ENCODE measurements at places on chromosomes 4 and X. TPM values are rescaled to one million over a fixed set of nuclear protein-coding genes. Genes with fewer than 3 reads are reported as not detected.

DNA sequence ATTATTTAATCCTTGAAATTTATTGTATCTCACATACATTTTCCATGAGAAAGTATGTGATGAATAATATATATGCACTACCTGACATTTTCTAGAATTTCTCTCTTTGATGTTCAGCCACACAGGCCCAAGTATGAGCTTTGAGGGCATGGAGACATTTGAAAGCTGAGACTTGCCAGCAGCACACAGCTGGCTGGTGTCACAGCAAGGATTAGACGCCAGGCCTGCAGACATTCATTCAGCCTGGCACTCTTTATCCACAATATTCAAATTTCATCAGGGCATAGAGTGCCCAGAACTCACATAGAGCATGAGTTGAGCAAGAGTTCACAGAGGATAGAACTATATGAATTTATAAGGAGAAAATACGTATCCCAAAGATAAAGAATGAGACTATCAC lies 74.0 kb downstream of the GRIA2 start:
- no peak overlapping the region for H3K27ac ChIP-seq
- DNase-seq = no peak
- H3K4me3 ChIP-seq = no peak overlapping the region
- no peaks in the 10 kb centered on the region for H3K4me1 ChIP-seq
- H3K27me3 ChIP-seq = no peaks in the 10 kb centered on the region

- no peak overlapping the region for H3K27ac ChIP-seq
- no peaks in the 10 kb centered on the region for H3K36me3 ChIP-seq
- no peak for DNase-seq
- H3K4me3 ChIP-seq = no peak overlapping the region
- H3K27me3 ChIP-seq = no peaks in the 10 kb centered on the region
These were observed 34.8 kb downstream of the CCNQ start for GRCh38 chrX:153564047-153564606.

DNA sequence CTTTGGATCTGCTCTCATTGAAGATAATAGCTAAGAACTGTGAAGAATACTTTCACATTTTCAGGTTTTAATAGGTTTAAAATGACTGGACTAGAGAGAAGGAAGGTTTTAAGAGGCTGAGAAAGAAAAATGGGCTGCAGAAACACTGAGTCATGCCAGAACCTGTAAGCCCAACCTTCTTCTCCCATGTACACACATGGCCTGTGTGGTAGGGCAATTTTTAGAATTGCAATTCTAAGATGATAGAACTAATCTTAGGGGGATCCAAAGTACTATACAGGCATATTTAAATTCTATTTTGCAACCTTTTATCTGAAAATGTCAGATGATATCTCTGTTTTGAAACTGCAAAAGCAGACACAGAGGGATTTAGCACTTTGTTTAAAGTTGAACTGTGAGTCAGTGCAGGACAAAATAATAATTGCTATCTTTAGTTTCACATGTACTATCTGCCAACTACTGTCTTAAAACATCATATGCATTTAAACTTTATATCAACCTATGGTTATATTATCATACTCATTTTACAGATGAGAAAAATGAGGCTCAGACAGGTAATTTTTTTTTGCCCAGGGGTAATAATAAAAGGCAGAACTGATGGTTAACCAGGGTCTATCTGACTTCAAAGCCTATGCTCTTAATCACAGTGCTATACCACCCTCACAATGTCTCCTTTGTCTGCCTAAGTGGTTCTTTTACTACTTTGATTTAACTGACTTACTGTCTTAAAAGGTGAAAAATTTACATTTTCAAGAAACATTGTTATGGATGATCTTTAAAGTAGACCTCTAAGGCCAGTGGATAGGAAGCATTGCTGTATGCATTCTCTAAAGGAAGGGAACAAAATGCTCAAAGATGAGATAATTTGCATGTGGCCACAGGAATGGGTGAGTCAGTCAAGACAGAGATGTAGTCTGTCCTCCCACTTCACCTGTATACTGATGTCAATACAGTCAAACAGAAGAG lies 4.3 kb downstream of the TMPRSS11E start:
- H3K4me1 ChIP-seq = no peaks in the 10 kb centered on the region
- no peak for DNase-seq
- no peaks in the 10 kb centered on the region for H3K27me3 ChIP-seq
- H3K27ac ChIP-seq = no peak overlapping the region
- H3K36me3 ChIP-seq = no peaks in the 10 kb centered on the region

DNA sequence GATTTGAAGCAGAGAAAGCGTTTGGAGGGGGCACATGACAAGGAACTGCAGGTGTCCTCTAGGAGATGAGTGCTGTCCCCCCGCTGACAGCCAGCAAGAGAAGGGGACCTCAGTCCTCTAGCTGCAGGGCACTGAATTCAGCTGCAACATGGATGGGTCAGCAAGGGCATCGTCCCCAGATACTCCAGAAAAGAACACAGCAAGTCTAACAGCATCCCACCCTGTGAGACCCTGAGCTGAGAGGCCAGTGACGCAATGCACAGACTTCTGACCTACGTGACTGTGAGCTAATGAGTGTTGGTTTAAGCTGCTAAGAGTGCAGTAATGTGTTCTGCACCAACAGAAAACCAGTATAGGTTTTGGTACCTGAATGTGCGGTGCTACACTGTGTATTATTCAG lies 11.6 kb upstream of the CENPVL2 start:
- H3K27ac ChIP-seq = no peak overlapping the region
- no peaks in the 10 kb centered on the region for H3K4me1 ChIP-seq
- H3K27me3 ChIP-seq = no peaks in the 10 kb centered on the region
- no peaks in the 10 kb centered on the region for H3K36me3 ChIP-seq
- DNase-seq = no peak

The MAP9 gene
- total RNA-seq = 24.7 TPM

GRCh38 chr4:66837279-66837922 lies 707.9 kb downstream of the CENPC start:
- H3K27ac ChIP-seq = no peak overlapping the region
- no peaks in the 10 kb centered on the region for H3K36me3 ChIP-seq
- H3K4me1 ChIP-seq = no peaks in the 10 kb centered on the region

GRCh38 chrX:53287493-53288138 lies 6.2 kb upstream of the IQSEC2 start:
- H3K36me3 ChIP-seq = no peaks in the 10 kb centered on the region

- no peaks in the 10 kb centered on the region for H3K36me3 ChIP-seq
- H3K27me3 ChIP-seq = no peaks in the 10 kb centered on the region
- H3K4me3 ChIP-seq = no peak overlapping the region
- H3K27ac ChIP-seq = no peak overlapping the region
These were observed 188.0 kb upstream of the S100G start for GRCh38 chrX:16461968-16462367.

GRCh38 chr4:87141428-87141827 lies 79.0 kb downstream of the KLHL8 start:
- DNase-seq = no peak
- H3K36me3 ChIP-seq = no peaks in the 10 kb centered on the region
- no peaks in the 10 kb centered on the region for H3K27me3 ChIP-seq
- H3K27ac ChIP-seq = no peak overlapping the region
- H3K4me1 ChIP-seq = no peaks in the 10 kb centered on the region
- H3K4me3 ChIP-seq = no peak overlapping the region

The AFP gene
- not detected for total RNA-seq

- H3K36me3 ChIP-seq = no peaks in the 10 kb centered on the region
- no peak for DNase-seq
- H3K4me3 ChIP-seq = no peak overlapping the region
These were observed 40.7 kb downstream of the SPCS3 start for GRCh38 chr4:176360446-176360845.
